HT-29 (cell line): ENCODE measurements at places on chromosomes 7 and 10. TPM values are rescaled to one million over a fixed set of nuclear protein-coding genes. Genes with fewer than 3 reads are reported as not detected.
A peak's percentile ranks its signal among the peaks of the same experiment; 100 is the strongest.

The EEF1AKMT2 gene
- total RNA-seq, result 10.7 and 14.0 TPM in 2 replicates

The GIMAP7 gene
- not detected in 2 replicates for total RNA-seq

The TAS2R3 gene
- 0.16 and 0.97 TPM in 2 replicates for total RNA-seq

The IL15RA gene
- total RNA-seq, result 12.4 and 14.1 TPM in 2 replicates

- DNase-seq, result no peak
Measured at GRCh38 chr10:72030762-72031543, 57.4 kb downstream of the SPOCK2 start.

- no peak for DNase-seq
Measured at GRCh38 chr7:115933471-115933870, 97.1 kb downstream of the TFEC start.

GRCh38 chr7:47225387-47226131 lies 356.4 kb downstream of the TNS3 start:
- DNase-seq, result no peak

DNA sequence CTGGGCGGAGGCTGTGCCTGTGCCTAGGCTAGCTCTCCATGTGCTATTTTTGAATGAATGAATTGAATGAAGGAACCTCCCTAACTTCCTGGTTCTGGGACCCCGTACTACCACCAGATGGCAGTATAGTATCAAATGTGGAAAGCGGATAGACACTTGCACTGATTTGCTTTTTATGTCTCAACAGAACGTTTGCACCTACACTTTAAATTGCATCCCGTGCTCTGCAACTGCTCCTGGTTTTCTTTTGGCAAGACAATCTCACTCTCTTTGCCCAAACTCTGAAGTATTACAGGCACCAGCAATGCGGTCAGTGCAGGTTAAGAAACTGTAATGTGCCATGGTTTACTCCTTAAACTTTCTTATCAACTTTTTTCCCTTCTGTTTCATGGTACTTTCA lies 6.5 kb downstream of the FZD8 start:
- peak; percentile 73 for DNase-seq

The KNDC1 gene
- total RNA-seq, result 0.08 TPM in 1 of 2 replicates, not detected in the other

- no peak for DNase-seq
Measured at GRCh38 chr7:490461-491291, 29.0 kb downstream of the PDGFA start.

The TCERG1L gene
- not detected in 2 replicates for total RNA-seq

- no peak for DNase-seq
Measured at GRCh38 chr7:25854059-25854458, 297.9 kb upstream of the NFE2L3 start.

- peak; percentile 12 for DNase-seq
Measured at GRCh38 chr10:120598386-120598785, 141.4 kb downstream of the PLPP4 start.

DNA sequence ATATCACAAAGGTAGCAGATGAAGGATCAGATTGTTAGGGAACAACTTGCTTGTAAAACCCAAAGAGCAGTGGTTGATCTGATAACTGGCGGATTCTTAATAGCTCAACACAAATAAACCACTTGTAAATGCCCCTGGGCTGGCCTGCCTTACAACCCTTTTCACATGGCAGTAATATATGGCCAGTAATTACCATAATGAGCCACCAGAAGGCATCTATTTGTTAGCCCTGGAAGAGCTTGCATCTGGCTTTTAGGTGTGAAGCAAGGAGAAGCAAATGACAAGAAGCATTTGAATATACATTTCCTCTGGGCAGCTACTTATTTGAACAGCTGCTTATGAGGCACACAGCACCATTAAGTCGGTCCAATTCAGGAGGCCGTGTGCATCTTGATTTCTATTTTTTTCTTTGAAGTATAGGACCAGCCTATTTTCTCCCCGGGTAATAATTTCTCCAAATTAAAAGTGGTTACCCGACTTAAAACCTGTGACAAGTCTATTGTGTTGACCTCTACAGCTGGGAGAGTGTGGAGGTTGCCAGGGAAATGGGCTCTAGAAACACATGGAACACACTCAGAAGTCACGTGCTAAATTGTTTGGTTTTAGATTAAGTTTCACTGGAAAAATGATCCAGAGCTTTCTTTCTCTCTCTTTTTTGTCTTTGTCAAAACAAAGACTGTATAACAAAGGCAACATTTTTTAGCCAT lies 113.4 kb downstream of the SEM1 start:
- DNase-seq, result peak; percentile 69

The HYAL4 gene
- total RNA-seq, result 0.79 and 2.8 TPM in 2 replicates

- DNase-seq, result no peak
Measured at GRCh38 chr7:148754912-148755311, 56.2 kb downstream of the CUL1 start.

DNA sequence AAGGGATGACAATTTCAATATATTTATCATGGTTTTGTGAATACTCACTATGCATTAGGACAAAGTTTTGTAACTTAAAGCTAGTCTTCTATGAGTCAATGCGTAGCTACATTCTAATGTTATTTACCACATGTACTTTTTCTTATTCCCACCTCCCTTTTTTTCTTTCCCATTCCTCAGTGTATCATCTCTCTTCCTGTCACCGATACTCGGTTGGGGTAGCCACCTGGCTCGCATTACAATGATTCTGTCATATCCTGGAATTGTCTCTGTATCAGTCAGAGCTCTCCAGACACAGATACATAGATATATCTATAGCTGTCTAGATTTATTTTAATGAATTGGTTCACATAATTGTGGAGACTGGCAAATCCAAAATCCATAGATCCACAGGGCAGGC lies 9.8 kb upstream of the RALA start:
- no peak for DNase-seq

DNA sequence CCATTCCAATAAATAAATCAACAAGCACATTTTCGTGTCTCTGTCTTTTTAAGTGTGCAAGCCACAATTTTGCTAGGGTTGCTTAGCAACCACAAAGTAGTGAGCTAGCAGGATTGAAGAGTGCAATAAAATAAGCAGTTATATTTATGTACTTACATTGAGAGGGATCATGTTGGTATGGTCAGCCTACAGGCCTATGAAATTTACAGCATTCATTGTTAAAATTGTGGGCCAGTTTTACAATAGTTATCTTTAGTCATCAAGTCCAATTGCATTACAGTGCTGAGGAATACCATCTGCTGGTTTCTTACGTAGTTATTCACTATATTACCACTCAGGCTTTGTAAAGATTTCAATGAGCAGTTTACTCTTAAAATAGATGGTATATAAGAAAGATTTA lies 192.5 kb upstream of the POT1 start:
- DNase-seq, result no peak

The LIPM gene
- total RNA-seq, result not detected in 2 replicates

DNA sequence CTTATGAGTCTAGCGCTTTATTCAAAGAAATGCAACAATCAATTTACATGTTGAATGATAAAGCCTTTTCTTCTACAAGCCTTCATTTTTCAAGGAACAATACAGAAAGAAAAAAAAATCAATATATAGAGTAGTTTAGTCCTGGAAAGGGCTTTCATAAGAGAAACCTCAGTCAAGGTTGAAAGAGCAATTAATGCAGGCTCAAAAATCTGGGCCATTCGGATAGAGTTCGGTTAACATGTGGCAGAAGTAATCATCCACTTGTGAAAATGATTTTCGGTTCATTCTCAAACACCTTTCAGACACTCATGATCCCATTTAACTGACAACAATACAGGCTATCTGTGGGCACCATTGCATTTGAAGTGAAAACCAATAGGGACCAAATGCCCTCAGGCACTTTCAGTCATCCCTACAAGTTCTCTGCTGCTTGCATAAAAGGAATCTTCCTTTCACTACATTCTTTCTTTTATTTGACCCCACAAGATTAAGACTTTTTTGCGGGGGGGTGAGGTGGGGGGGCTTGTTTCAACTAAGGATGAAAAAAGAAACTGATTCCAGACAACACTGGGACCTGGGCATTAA lies 177.9 kb downstream of the RNF133 start:
- DNase-seq, result no peak

The ST8SIA6 gene
- not detected in 2 replicates for total RNA-seq

DNA sequence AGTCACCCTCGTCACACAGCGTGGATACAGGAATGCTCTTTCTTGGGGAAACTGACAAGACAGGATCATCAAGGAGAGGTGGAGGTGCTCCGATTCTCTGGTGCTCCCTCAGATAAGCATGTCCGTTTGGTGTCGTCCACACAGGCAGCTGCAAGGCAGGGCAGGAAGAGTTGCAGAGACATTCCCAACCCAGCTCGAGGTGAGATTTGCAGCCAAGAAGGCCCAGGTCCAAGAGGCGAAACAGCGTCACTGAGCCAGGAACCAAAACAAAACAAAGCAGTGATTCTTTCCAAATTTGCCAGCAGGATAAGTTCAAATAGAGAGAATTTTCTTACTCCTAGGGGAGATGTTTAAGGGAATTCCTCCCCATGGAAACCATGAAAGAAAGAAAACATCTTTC lies 386.5 kb upstream of the PFKP start:
- DNase-seq, result no peak

DNA sequence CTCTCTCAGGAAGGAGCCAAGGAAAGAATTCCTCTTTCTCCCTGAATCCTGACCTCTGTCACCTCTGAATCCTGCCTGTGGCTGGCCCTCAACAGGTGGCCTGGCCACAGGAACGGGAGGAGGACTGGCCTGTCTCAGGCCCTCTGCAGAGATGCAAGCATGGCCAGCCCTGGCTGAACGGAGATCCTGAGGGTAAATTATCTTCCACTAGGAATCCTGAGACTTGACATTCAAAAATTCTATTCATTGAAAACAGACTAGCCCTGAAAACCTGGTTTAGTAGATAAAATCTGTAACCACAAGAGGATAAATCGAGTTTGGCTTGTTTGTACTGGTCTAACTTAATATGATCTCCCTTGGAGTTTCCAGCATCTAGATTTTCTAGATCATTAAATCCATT lies 579.3 kb downstream of the LRMDA start:
- no peak for DNase-seq

DNA sequence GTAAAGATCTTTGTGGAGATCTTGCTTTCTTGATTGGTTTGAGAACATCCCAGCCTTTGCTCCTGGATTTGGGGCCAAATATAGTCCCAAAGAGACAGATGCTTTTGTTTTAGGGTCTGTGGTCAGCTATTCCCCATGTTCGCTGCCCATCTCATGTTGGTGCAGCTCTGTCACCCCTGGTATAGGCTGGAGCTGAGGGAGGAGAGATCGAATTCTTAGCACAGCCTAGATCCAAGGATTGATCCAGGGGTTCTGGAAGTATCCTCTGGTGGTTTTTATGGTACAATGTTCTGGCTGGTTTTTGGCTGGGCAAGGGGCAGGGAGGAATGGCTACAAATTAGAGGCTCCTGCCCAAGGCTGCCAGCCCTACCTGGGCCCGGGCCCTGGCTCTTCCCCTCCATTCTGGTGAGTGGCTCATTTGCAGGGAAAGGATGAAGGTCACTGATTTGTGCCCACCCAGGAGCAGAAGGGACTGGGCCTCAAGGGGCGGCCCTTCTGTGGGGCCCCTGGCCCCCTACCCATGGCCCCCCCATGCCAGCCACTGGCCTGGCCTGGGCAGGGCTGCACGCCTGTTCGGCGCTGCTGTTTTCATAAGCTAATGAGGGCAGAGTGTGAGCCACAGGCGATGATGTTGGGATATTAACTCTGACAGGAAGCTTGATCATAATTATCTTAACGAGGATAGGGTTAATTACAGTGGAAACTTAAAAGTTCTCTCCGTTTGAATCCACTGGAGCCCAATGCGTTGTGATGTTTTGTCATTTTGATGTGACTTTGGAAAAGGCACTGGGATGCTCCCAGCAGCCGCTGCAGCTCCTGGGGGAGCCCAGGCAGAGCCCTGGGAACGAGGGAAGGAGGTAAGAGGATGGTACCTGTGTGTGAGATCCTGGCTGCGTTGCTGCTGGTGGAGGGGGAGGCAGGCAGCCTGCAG lies 600.6 kb downstream of the LRMDA start:
- no peak for DNase-seq
